Eye (tissue), 1 donor: ENCODE measurements at places on chromosomes 1 and 21.

- no peak for DNase-seq
These were observed 4.6 kb upstream of the FOXE3 start for GRCh38 chr1:47411436-47411835.

DNA sequence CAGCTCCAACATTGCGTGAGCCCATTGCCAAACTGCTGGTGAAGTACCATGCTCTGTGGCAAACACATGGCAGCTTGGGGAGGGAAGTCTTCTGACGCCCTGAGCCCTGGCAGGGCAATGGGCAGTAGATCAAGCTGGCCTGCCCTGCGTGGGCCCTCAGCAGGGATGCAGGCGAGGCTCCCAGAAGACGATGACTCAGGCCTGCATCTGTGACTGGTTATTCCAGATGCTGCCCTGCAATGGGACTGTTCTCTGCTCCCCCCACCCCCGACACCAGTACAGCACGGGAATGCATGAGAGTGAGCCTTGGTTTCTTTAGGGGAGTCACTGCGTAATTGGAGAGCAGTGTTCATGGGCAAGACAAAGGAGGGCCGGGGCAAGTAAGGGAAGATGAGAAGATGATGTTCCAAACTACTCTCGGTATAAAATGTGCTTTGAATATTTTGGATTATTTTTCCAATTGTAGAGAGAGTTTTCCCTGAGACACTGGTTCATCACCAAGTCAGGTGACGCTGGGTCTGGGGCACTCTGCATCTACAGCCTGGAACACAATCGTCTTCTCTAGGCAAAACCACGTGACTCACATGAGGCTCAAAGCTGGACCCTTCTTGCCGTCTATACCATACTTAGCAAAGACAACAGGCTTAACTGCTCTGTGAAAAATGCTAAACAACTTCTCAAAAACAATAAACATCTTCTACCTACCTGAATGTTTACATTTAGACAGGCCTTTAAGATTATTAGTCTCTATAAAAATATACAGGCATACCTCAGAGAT, 9.0 kb upstream of the C1orf198 start:
- no peak for DNase-seq

- DNase-seq, result peak; percentile 90
These were observed 3.7 kb downstream of the TCHH start for GRCh38 chr1:152111515-152111968.

DNA sequence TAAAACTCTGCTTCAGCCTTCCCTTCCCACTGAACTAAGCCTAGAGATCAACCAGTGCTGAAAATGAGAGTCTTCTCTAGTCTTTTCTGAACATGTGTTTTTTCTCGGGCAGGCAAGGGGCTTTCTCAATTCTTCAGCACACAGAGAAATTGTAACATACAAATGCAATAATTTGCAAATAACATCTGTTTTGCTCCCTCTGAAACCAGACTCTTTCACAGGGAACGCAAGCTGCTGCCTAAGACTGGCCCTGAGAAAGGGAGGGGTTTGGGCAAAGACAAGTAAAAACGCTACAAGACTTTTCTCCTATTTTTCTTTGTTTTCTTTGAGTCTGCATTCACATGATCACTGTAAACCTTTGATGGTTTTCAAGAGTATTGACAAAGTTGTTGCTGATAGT, 39.6 kb upstream of the VN1R5 start:
- no peak for DNase-seq

GRCh38 chr21:25897383-25897782, 162.6 kb downstream of the GABPA start:
- DNase-seq, result no peak

DNA sequence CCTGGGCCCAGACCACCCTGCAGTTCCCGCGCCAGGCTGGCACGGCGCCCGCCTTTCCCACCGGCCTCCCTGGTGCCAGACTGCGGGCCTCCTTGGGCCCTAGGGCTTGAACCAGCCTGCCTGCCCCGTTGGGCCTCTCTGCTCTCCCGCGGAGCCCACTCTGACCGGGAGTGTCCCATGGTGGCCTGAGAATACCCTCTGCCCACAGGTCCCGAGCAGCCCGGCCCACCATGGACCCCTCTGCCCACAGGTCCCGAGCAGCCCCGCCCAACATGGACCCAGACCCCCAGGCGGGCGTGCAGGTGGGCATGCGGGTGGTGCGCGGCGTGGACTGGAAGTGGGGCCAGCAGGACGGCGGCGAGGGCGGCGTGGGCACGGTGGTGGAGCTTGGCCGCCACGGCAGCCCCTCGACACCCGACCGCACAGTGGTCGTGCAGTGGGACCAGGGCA, 7.9 kb downstream of the MIB2 start:
- DNase-seq, result no peak

DNA sequence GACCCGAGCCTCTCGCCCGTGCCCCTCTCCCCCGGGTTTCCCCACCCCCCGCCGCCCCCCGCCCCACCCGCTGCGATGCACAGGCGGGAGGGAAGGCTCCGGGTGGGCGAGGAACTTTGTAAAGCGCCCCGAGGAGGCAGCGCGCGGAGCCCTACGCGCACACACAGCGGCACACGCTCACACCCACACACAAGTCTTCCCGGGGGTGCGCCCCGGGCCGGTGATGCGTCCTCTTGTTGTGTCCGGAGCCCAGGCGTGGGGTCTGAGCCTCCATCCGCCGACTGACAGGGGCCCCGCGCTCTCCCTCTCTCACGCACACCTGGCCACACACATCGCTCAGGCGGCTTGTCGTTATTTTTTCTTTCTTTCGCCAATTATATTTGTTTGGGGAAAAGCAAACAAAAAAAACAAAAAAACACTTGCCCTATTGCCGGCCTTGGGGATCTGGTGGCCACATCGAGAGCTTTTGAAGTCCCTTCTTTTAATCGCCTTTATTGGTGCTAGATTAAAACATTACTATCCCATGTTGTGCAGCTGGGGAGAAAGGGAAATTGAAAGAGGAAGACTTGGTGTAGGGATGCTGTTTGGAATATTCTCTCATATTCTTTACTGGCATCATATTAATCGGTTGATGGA, 770 bp downstream of the NTNG1 start:
- peak; percentile 81 for DNase-seq

DNA sequence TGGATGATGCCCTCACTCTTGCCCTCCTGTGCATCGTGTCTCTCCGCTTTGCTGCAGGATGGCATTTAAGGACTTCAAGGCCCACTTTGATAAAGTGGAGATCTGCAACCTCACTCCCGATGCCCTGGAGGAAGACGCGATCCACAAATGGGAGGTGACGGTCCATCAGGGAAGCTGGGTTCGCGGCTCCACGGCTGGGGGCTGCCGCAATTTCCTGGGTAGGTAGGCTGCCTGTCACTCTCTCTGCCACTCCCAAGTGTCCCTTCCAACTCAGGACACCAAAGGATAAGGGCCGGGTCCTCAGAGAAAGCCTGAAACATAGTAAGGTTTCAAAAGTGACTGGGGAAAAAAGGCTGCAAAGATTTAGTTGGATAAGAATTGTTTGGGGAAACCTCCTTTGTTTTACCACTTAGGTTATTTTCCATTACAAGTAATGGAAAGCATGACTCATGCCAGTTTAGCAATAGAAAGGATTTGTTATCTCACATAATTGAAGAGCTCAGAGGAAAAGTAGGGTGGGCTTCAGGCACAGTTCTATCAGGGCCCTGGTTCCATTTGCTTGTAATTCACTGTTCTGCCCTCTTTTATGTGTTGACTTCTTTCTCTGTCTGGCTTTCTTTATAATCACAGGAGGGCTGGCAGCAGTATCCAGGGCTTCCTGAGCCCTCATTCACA, 31.9 kb downstream of the CAPN9 start:
- DNase-seq, result no peak

- DNase-seq, result no peak
These were observed 64.4 kb upstream of the BARHL2 start for GRCh38 chr1:90781534-90781933.

DNA sequence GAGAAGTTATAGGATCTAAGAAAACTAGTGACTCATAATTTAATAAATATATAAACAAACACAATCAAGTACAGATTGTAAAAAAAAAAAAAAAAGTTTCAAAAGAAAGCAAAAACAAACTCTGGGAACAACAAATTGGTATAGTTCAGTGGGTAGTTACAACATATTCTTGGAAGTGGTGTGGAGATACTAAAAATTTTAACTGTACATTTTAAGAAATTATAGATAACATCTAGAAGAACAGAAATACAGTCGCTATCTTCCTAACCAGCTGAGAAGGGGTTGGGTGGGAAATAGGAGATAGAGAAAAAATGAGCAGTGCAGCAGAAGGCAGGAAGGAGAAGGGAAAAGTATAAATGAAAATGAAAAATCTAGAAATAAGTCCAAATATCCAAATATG, 70.5 kb downstream of the LRRC8C start:
- no peak for DNase-seq

GRCh38 chr1:6157528-6158174, 22.5 kb downstream of the CHD5 start:
- no peak for DNase-seq

DNA sequence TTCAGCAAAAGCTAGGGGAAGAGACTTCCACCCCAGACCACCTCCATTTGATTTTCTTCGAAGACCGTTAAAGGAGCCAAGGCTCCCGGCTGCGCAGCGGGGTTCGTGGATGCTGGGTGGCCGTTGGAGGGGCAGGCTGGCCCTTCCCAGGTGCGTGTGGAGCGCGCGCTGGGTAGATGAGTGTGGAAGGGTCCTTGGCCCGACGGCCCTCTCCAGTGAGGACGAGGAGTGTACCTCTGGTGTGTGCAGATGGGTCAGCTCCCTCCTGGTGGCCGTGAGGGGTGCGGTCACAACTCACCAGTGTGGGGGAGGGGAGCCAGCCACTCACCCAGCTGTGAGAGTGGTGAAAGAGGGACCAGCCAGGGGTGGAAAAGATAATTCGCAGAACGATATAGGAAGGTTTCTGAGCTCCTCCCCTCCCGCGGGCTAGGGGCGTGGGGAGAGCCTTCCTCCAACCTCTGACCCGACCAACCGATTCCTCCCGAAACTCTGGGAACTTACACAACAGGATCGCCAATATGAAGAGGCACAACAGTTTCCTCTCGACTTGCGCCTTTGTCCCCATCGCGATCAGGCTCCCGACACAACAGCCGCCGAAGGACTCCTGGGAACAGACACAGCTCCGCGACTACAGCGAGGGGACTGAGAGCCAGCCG, at the start of gene F11R:
F11R (minus strand) TSS at position 644 of the 656 bp plus-strand sequence; CDS start at position 565, 79 bp downstream.
- DNase-seq, result peak; percentile 72

DNA sequence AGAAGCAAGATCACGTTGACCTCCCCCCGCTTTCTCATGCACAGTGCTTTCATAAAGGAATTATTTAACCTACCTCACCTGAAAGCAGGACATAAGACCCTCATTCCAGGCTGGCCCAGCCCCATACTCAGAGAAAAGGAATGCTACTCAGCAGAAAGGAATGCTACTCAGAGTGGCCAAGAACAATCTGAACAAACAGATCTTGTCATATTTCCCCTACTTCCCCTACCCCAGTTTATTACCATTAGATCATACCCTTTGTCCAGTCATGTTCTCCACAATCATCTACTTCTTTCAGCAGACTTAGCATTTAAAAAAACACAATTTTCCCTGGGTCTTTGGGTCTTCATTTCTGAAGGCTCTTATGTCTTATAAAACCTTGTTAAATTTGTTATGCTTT, 89.8 kb downstream of the SLC16A1 start:
- DNase-seq, result no peak

- DNase-seq, result no peak
These were observed 62.6 kb upstream of the IRF2BP2 start for GRCh38 chr1:234672349-234673135.

- DNase-seq, result no peak
These were observed 33.5 kb upstream of the IL19 start for GRCh38 chr1:206736878-206737728.

DNA sequence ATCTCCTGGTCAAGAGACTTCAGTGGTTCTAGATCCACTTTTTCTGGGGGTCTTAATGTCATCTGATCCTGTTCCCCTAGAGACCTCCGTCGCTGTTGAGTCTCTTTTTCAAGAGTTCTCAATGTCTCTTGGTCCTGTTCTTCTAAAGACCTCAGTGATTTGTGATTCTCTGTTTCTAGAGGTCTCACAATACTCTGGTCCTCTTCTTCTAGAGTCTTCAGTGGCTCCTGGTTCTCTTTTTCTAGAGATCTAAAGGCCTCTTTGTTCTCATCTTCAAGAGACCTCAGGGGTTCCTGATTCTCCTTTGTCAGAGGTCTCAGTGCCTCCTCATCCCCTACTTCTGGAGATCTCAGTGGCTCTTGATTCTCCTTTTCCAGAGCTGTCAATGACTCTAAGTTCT, 5.4 kb downstream of the NES start:
- DNase-seq, result no peak

GRCh38 chr1:184836141-184836540, 81.5 kb upstream of the EDEM3 start:
- DNase-seq, result no peak

GRCh38 chr1:2878591-2878990, 77.1 kb upstream of the TTC34 start:
- no peak for DNase-seq

GRCh38 chr1:156571919-156572662, at the start of gene IQGAP3:
IQGAP3 (minus strand) TSS chr1:156572565; CDS start chr1:156572529, 36 bp downstream.
- DNase-seq, result peak; percentile 94

- DNase-seq, result no peak
These were observed 98.5 kb upstream of the NGF start for GRCh38 chr1:115436596-115436995.

GRCh38 chr21:46050668-46051378, 47.1 kb upstream of the COL6A2 start:
- DNase-seq, result no peak

DNA sequence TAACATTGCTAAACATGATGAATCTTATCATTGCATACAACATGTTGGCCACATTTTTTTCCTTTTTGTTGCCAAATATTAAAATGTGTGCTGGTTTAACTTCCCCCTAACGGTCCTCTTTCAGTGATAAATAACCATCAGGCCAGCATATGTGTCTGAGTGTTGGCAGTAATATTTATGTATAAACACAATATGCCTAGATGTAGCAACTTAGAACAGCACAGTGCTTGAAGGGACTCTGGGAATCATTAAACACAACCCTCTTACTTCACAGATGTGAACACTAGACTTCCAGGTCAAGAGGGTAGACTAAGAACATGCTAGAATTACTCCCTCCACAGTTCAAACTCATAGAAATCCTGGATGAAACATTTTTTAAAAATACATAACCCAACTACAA, 581.8 kb downstream of the PLPP3 start:
- DNase-seq, result peak; percentile 30

DNA sequence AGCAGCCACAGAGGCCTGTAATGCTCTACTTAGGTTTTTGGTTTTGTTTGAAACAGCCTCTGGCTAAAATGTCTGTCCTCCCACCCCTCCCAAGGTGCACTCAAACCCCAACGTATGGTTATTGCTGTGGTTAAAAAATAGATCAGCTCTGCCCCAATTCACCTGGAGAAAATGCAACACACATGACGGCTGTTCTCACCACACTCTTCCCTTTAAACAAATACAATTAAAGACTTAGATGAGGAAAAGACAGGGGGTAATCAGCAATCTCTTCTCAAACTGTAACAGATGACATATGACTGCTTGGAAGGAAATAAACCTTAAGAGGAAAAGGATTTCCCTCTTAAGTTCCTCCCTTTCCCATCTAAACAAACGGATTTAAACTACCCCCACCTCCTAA, 6.2 kb upstream of the MTMR11 start:
- DNase-seq, result no peak
